Stimulated activated naive CD4-positive, alpha-beta T cell treated with Interleukin-2 at 50 U/mL for 16 hours (primary cell): ENCODE measurements at places on chromosomes 12 and 14.
A peak's percentile ranks its signal among the peaks of the same experiment; 100 is the strongest.

- DNase-seq: no peak
Observed at GRCh38 chr14:99685151-99685591, 1.1 kb downstream of the CYP46A1 start.

- no peak for DNase-seq
Observed at GRCh38 chr12:5515458-5515857, 83.5 kb downstream of the NTF3 start.

DNA sequence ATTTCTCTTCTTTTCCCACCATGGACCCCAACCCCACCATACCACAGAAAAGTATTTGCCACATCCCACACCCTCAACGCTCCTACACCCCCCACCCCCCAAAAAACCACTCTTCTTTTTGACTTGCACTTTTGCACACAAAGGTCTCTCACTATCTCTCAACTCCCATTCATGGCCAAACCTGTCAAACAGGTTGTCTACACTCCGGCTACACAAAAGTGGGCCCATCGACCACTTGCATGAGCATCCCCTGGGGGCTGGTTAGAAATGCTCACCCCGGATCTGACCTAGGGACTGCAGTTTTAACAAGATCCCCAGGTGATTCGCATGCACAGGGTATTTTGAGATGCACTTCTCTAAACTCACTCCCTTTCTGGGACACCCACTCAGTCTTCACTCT, 248.2 kb downstream of the DPF3 start:
- DNase-seq: no peak

DNA sequence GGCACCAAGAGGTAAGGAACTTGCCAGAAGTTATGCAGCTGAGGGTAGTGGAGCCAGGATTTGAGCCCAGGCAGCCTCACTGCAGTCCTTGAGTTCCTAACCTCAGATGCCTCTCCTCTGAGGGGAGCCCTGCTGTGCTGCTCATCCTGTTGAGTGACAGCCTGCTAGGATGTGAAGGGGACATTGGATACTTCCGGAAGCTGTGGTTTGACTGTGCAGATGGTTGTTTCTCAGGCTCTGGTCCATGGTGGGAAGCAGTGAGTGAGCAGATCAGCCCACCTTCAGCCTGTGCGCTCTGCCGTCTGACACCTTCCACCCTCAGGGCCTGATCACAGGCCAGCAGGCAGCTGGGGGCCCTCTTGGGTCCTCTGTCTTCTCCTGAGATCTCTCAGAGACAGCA, 253.2 kb downstream of the CACNA1C start:
- no peak for DNase-seq

GRCh38 chr14:90990141-90990540, 70.3 kb downstream of the RPS6KA5 start:
- DNase-seq: no peak

GRCh38 chr14:61662437-61663311, 32.6 kb upstream of the HIF1A start:
- DNase-seq: peak; percentile 43

GRCh38 chr12:12817616-12818015, 4.5 kb downstream of the DDX47 start:
- no peak for DNase-seq

- DNase-seq: no peak
Observed at GRCh38 chr12:87618199-87618598, 411.0 kb downstream of the C12orf50 start.

DNA sequence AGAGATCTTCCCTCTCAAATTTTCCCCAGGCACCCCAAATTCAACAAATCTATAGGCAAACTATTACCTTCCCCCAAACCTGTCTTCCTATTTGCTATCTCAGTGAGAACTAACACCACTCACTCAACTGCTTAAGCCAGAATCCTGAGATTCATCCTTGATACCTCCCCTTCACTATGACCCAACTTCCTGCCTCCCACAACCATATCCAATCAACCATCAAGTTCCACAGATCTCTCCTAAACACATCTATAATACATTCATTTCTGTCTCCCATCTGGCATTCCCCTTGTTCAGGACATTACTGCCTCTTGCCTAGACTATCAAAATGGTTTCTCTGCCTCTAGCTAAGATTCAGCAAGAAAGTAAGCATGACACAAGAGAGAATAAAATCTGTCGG, 21.3 kb downstream of the YAF2 start:
- DNase-seq: no peak

- DNase-seq: peak; percentile 35
Observed at GRCh38 chr14:49892301-49892635, 614 bp upstream of the ARF6 start.

GRCh38 chr14:54312166-54312801, 84.5 kb upstream of the CDKN3 start:
- no peak for DNase-seq

DNA sequence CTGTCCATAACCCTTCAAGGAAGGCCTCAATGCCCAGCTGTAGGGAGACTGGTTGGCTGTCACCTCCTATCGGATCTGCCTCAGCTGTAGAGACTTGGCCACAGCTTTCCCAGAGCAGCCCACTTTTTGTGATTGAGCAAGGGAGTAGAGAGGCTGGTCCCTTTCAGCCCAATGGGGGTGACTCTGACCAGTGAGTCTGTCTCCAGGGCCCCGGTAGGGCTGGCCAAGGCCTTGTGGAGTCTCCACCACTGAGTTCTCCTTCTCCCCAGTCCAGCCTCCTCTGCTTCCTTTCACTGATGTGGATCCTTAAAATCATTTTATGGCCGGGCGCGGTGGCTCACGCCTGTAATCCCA, 14.5 kb upstream of the HPD start:
- no peak for DNase-seq

DNA sequence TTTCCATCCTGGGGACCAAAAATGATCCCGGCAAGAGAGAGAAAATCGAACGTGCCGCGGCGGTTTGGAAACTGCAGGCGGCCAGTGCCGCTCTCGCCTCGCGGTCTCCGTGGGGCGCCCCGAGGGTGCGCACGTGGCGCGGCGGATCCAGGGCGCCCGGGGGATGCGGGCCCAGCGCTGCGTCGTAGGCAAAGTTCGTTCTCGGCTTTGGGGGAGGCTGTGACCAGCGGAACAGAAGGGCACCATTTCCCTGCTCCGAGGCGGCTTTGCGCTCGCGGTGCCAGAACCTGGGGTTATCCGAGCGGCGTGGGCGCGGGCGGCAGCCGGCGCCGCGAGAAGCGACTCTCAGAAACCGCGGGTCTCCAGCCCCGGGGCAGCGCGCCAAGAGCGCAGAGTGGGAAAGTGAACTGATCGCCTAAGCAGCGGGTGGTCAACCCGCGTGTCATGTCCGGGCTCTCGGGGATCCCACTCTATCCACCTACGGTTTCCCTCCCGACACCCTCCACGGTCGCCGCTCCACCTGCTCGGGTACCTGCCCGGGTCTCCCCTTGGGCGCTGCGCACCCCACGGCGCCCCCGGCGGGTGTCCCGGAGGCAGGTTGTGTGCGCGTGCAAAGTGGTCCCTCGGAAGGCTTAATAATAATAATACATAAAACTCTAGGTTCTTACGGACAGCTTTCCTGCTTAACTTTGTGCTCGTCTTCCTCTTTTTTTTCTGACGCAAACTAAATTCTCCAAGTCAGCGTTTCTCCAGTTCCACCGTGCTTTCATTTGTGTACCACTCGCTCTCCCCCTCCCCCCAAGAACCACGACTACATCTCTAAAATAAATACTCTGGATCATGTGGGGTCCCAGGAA, 1.2 kb downstream of the ESRRB start:
- DNase-seq: no peak

- no peak for DNase-seq
Observed at GRCh38 chr12:124441443-124442194, 125.8 kb downstream of the NCOR2 start.

DNA sequence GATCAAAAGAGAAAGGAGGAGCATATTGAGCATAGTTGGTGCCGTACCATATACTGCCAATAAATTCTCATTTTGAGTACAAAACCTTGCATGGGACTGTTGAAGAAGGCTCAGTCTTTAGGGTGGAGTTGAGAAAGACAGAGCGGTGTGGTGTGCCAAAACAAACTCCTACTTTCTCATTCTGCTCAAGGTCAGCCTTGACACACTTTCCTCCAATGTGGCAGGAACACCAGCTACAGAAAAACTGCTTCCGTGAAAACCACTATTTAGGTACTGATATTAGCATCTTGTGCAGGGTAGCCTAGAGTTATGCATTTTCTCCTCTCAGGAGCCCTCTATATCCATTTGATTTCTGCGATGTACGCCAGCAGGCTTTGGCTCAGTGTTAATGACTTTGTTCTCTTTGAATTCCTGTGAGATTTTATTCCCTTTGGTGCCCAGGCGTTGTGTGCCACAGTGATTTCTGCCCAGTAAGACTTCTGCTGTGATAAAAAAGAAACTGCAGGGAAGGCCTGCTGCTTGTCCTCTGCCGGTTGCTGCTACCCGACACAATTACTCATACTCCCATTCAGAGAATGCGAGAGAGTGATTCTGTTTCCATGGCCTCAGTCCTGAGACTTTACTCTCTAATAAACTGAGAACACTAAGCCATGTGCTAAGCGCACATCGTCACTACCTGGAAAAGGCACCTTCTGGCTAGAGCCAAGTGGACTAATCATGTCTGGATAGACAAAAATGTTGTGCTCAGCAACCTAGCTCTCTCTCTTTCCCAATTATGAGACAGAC, 88.3 kb upstream of the MDM1 start:
- DNase-seq: no peak

DNA sequence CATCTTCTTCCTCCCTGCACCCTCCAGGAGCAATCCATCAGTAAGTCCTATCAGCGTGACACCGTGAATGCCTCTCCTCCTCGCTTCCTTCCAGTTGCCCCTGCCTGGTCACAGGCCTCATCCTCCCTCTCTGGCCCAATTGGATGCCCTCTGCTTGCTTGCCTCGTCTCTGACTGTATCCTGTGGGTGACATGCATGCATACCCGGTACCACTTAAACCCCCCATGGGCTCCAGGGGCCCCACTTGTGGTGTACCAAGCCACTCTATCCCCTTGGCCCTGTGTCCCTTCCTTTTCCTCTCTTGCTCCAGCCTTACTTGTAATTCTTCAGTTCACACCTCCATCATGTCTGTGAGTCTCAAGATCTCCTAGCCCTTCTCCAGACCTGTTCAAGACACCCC, 106.0 kb upstream of the RTL1 start:
- DNase-seq: no peak

DNA sequence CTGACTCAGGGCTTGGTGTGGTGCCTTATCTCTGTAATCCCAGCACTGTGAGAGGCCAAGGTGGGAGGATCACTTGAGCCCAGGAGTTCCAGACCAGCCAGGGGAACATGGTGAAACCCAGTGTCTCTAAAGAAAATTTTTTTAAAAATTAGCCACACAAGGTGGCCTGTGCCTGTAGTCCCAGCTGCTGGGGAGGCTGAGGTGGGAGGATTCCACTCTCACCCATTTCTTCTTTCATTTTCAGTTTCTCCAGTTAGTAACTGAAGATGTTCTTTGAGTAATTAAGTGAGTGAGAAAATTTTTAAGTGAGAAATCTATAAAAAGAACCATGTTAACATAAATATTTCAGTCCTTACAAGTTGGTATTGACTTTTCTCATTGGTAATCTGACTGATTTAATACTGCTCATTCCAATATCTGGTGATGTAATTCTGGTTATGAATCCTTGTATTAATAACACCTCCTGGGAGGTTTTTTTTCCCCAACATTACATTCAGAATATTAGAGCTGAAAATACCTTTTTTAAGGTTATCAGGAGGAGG, 6.1 kb downstream of the METTL3 start:
- no peak for DNase-seq

DNA sequence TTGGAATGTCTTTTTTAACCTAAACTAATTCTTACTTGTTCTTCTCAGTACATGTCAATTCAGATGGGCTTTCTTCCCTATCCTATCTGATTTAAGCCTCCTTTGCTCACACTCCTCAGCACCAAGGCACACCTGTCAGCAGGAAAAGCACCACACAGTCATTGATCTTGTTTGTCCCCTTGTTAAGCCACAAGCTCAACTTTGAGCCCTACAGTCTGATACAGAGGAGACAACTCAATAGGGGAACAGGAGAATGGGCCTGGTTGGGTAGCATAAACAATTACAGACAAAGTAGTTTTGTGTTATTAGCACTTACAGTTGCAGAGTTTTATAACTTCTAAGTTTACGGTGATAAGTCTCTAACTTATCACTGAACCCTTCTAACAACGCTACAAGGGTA, 29.5 kb upstream of the SYCP3 start:
- DNase-seq: no peak

DNA sequence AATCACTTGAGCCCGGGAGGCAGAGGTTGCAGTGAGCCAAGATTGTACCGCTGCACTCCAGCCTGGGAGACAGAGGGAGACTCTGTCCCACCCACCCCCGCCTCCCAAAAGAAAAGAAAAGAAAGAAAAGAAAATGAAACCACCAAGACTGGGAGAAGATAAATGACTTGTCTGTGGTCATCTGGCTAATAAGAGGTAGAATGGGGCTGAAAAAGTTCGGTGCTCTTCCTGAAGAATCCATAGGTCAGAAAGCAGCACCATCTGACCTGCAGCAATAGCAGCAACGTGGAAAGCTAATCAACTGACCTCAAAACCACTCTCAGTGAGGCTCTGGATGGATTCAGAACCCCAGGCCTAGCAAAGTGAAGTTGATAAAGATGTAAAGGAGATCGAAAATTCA, 25.2 kb downstream of the SSH1 start:
- DNase-seq: no peak

GRCh38 chr14:77125281-77125801, 16.2 kb downstream of the ZDHHC22 start:
- DNase-seq: no peak

DNA sequence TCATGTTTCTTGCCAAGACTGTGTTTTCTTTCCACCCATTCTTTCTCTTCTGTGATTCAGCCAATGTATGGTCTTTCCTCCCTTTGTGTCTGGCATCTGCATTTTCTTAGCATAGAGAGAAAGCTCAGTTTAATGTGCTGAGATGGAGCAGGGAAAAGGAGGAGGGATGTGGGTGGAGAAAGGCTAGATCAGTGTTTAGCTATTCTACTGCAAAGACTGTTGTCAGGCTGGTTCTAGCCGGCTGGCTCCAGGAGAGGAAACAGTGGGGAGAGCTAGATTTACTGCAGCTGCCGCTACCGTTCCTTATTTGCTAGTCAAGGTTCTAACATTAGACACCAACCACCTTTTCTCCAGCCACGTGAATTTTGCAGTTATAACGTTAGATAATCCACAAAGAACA, 5.2 kb upstream of the RIMKLB start:
- no peak for DNase-seq

GRCh38 chr12:27560126-27560525, 36.1 kb downstream of the PPFIBP1 start:
- DNase-seq: no peak

- DNase-seq: no peak
Observed at GRCh38 chr14:58193542-58193941, 6.4 kb upstream of the ACTR10 start.

DNA sequence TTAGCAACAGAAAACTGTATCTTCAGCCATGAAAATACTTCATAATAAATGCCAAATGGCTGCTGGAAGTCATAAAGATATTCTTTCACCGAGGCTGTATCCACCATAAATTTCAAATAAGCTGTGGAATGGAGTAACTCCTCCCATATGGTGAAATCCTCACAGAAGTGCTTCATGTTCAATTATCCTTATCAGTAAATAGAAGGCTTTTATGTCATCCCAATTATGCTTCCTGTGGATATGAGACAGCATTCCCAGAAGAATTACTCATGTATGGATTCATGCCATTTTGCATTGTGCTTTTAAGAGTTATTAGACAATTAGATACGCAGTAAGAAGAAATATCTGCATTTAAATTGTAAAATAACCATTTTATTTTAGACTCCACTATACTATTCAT, 99.0 kb downstream of the RTN1 start:
- no peak for DNase-seq

GRCh38 chr12:131830335-131830913, 2.2 kb downstream of the MMP17 start:
- no peak for DNase-seq
